ENCODE measurements at places on chromosomes 3 and 15. TPM values are rescaled to one million over a fixed set of nuclear protein-coding genes. Genes with fewer than 3 reads are reported as not detected.

Gene SKOR1
- total RNA-seq: 0.33 TPM

Gene SCAMP5
- 6.7 TPM for total RNA-seq

Gene PROS1
- total RNA-seq: 0.33 TPM

Gene GNAT1
- not detected for total RNA-seq

Gene GOLGA8M
- not detected for total RNA-seq

Gene FES
- total RNA-seq: 8.1 TPM

Gene FGD5
- 0.13 TPM for total RNA-seq

Gene SPATA12
- total RNA-seq: not detected

Gene ADAMTSL3
- total RNA-seq: not detected

Gene AQP9
- total RNA-seq: 0.26 TPM

DNA sequence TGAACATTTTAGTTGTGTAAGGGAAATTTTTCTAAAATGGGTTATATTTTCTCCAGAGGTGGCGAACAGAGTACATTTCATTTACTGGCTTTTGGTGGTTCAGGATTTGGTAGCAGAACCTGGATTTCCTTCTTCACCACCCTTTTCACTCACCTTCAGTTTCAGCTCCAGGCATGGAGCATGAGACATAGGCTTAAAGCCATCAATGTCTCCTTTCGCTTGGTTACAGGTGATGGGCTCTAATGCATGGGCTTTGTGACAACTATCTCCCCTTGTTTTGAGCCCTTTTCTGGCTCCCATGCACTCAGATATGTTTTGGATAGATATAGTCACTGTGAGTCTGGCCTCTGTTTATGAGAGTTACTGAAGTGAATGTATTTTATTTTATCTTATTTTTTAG is 96.6 kb upstream of the ANKRD28 start:
- DNase-seq: no peak

DNA sequence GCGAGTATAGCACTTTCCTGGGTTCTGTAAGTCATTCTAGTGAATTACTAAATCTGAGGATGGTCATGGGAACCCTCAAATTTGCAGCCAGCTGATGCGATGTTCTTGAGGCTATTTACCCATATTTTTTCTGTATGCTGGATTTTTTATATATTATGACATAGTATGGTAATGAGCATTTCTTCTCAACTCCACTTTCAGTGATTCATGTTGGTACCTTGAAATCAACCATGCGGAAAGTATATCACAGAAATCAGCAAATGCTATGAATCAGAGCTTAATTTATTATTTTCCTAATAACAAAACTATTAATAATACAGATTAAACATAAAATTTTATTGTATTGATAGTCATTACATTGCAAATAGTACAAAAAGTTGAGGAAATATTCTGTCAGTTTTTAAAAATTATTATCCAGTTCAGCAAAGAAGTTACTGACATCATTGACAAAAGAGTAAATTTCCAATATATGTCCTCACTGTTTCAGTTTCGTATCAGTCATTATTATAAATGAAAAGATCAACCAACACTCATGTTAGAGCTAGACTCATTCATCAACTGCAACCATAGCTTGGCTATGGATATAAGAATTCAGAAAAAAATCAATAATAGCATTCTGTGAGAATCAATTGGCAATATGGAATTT is 164.3 kb upstream of the SETMAR start:
- DNase-seq: no peak

DNA sequence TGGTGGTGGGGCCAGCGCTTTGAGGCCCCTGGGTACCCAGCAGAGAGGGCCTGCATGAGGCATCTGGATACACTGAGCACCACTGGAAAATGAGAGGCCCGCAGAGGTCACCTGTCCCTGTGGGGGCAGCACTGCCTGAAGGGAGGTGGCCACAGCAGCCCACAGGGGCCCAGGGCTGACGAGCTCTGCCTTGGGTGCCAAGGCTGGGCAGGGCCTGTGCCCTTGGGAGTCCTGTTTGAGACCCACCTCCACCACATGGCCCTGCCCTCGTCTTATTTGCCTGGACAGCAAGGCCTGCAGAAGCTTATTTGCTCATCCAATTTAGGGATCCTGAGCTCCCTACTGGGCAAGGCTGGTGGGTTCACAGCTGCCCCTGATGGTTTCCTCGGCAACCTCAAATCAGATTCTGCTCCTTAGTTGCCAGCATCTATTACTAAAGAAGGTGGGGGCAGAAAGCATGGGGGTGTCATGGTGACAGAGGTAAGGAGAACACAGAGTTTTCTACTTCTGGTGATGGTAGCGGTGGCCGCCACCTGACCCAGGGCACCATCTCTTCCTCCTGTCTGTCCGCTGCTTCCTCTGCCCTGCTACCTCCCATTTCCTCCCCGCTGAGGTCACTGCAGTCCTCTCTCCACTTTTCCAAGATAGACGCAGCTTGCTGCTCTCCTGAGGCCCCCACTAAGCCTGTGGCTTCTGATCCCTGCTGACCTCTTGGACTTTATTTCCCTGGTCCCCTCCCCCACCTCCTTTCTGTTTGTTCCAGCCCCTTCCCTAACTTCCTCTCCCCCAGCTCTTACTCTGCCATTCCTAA is 62.9 kb downstream of the HMCES start:
- DNase-seq: no peak

- DNase-seq: no peak
These were observed 46.5 kb downstream of the SYNPR start for GRCh38 chr3:63324621-63325020.

- no peak for DNase-seq
These were observed 63.6 kb upstream of the BOC start for GRCh38 chr3:113147681-113148261.

GRCh38 chr3:48187579-48188265 is 495 bp downstream of the CDC25A start:
- no peak for DNase-seq

DNA sequence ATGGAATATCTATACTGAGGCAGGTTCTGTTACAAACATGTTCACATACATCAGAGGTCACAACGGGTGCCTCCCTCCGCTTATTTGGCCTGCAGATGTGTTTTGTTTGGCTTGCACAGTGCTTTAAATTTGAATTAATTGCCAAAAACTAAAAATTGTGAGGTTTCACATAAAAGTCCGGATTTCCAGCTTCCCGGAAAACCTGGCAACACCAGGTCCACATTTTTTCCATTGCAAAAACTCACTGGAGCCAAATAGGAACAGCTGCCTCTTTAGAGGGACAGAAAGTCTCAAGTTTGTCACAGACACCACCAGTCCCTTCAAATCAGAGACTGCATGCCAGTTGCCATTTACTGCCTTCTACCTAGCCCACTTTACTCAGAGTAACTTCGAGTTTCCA is 205.9 kb upstream of the MDFIC2 start:
- DNase-seq: no peak

DNA sequence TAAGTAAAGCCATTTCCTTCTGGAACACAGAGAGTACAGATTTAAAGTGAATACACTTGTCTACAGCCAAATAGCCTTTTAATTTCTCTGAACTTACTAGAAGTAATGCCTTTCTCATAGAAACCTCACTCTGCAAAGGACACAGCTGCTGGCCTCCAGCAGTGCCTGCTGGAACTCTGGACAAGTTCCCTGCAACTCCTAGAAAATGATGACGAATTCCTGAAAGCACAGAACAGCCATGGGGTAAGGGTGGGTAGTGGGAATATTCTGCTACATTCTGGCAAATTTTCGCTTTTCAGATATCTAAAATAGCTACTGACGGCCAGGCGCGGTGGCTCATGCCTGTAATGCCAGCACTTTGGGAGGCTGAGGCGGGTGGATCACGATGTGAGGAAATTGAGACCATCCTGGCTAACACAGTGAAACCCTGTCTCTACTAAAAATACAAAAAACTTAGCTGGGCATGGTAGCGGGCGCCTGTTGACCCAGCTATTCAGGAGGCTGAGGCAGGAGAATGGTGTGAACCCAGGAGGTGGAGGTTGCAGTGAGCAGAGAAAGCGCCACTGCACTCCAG is 34.4 kb downstream of the RYK start:
- no peak for DNase-seq

- no peak for DNase-seq
These were observed 295.6 kb downstream of the ZBBX start for GRCh38 chr3:167084545-167084944.

GRCh38 chr3:184295771-184296170 is 3.3 kb upstream of the PSMD2 start:
- DNase-seq: no peak

- no peak for DNase-seq
These were observed 20.1 kb upstream of the C3orf49 start for GRCh38 chr3:63798949-63799348.

Measured in activated T-cell treated with anti-CD3 and anti-CD28 coated beads, Interleukin-2, amount 50 U/mL, for 4 hours (primary cell).